Cerebellar cortex (tissue), 1 donor: ENCODE measurements at places on chromosomes 13 and 19.

DNA sequence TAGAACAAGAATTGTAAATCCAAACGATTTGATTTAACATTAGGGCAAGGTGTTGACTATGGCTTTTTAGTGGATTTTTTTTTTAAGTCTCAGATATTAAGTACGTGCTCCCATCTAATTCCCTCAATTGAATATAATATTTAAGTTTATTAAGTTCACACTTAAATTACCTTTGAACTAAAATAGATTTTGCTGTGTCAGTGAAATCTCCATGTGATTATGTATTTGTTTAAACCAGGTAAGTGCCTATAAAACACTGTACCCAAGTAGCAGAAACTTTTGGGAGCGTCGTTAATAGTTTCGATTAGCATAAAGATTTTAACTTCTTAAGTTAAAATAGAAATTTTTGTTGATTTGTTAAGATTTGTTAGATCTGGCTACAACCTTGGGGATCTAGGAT, 1.6 kb downstream of the CLN5 start:
- no peak for DNase-seq

DNA sequence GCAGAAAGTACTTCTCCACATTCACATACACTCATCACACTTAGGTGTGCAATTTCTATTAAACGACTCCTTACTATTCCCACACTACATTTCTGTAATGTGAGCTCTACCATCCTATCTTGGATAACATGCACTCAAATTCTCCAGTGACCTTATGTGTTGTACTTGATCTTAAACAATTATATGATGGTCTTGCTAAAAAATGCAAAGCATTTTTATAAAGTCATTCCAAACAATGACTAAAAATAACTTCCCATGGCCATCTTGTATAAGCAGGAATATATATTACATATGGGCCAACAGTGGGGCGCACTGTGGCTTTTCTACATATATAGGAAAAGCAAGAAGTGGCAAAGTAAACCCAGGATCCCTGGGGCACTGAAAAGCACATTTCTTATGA, 155.5 kb downstream of the FLT1 start:
- no peak for DNase-seq

GRCh38 chr13:30105381-30105780, 202.0 kb downstream of the KATNAL1 start:
- no peak for DNase-seq

GRCh38 chr19:18160971-18161635, 8.1 kb downstream of the PIK3R2 start:
- peak; percentile 65 for DNase-seq

- no peak for DNase-seq
Measured at GRCh38 chr13:20363603-20364002, 131.5 kb upstream of the GJB6 start.

DNA sequence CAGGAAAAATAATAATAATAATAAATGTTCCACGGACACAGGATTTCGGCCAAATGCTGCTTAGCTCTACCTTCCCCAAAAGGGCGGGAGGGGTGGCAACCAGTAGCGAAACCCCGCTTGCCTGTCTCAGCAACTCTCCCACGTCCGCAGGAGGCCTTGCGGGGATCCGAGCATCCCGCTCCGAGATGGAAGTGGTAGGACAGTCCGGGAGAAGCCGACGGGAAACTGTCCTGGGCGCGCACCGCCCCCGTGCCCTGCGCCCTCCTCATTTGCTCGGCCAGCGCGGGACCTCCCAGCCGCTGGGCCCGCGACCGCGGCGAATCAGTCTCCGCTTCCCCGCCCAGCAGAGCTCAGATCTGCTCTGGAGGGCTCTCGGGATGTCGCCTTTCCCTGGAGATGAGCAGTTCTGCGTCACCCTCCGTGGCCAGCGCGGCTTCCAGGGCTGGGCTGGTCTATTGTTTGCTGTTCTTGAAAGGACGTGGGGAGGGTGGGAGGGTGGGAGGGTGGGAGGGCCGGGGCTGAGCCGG, 48.9 kb upstream of the PABPC3 start:
- no peak for DNase-seq

DNA sequence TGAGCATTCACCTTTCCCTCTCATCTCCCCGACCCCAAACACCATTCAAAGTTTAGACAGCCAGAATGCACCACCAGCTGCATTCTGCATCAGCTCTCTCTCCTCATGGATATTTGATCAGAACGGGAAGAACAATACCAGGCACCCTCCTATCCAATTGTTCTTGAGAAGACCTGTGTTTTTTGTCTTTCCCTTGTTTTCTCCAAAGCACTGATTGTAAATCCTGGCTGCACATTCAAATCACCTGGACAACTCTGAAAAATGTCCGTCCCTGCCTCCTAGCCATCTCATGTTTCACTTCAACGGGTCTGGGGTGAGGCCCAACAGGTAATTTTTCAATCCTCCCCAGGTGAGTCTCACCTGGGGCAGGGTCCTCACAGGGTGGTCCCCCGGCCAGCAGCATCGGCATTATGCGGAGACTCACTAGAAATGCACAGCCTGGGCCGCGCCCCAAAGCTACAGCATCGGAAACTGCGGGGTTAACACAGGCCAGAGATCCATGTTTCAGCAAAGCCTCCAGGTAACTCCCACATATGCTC, 5.5 kb downstream of the IRS2 start:
- no peak for DNase-seq
